Mesothelial cell of epicardium (in vitro differentiated cells): ENCODE measurements at places on chromosomes 4 and X.

DNA sequence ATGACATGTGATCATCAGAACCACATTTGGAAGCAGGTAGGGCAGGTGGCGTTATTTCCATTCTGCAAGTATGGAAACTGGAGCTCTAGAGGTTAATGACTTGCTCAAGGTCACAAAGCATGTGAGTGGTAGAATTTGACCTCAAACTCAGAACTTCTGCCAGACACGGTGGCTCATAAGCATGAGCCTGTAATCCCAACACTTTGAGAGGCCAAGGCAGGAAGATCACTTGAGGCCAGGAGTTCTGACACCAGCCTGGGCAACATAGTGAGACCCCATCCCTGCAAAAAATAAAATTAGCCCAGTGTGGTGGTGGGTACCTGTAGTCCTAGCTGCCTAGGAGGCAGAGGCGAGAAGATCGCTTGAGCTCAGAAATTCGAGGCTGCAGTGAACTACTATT lies 139.2 kb downstream of the PALLD start:
- no peak overlapping the region for H3K4me3 ChIP-seq
- H3K27ac ChIP-seq, result peak overlapping the region; percentile 71
- H3K4me1 ChIP-seq, result peaks cover 59% of the 10 kb centered on the region
- H3K36me3 ChIP-seq, result peaks cover 3% of the 10 kb centered on the region
- DNase-seq, result no peak
- H3K27me3 ChIP-seq, result no peaks in the 10 kb centered on the region

DNA sequence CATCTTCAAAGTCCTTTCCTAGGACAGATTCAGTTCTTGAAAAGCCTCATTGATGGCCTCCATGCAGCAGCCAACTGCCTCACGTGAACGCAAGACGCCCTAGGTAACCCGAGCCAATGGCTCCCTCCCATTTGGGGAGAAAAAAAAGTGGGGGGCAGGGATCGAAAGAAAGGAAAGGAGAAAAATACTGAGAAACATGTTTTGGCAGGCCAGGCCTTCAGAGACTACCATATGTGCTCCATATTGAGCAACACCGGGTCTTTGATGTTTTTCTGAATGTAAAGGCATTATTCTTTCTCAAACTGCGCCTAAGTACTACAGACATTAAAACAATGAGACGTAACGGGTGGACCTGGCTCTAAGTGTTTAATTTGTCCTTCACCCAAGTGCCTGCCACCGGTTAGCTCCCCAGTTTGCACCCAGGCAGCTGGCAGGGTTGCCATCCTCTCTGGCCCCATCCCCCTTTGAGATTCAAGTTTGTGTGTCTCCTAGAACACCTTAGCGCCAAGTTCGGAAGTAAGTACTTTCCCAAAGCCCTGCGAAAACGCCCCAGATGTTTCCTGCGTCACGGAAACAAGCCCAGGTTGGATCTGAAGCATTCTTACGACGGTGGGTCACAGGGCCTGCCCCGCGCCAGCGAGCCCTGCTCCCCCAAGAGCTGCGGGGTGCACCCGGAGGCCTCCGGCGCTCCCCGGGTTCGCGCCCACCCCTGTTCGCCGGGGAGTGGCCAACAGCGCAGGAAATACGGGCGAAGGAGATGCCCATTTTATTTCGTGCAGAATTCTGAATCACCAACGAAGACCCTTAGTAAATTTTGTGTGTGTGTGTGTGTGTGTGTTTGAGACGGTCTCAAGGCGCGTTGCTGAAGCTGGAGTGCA lies 30.1 kb downstream of the HAND2 start:
- peaks cover 16% of the 10 kb centered on the region for H3K27me3 ChIP-seq
- H3K4me3 ChIP-seq, result peak overlapping the region; percentile 35
- peaks cover 3% of the 10 kb centered on the region for H3K36me3 ChIP-seq
- peaks cover 21% of the 10 kb centered on the region for H3K4me1 ChIP-seq

GRCh38 chrX:31201503-31201902 lies 129.7 kb upstream of the FTHL17 start:
- H3K27ac ChIP-seq, result no peak overlapping the region
- H3K4me3 ChIP-seq, result no peak overlapping the region
- H3K36me3 ChIP-seq, result peaks cover 21% of the 10 kb centered on the region
- H3K27me3 ChIP-seq, result no peaks in the 10 kb centered on the region
- DNase-seq, result no peak

DNA sequence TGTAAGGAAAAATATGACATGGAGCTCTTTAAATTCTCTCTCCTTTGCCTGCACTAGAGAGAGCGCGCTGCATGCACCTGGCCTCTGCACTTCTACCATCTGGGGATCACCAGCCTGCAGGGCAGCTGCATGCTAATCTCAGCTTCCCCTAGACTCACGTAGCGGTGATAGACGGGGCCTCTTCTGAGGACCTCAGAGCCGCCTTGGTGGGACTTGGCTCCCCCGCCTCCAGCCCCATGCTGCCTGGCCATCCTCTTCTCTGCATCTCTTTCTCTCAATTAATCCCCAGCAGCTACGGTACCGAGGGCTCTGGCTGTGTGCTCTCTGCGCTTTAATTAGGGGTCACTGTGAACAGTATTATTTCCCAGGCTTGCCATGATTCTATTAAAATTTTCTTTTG lies 52.8 kb upstream of the PSAPL1 start:
- H3K36me3 ChIP-seq, result no peaks in the 10 kb centered on the region
- H3K4me1 ChIP-seq, result peaks cover 11% of the 10 kb centered on the region
- peaks cover 29% of the 10 kb centered on the region for H3K27me3 ChIP-seq
- H3K4me3 ChIP-seq, result no peak overlapping the region

DNA sequence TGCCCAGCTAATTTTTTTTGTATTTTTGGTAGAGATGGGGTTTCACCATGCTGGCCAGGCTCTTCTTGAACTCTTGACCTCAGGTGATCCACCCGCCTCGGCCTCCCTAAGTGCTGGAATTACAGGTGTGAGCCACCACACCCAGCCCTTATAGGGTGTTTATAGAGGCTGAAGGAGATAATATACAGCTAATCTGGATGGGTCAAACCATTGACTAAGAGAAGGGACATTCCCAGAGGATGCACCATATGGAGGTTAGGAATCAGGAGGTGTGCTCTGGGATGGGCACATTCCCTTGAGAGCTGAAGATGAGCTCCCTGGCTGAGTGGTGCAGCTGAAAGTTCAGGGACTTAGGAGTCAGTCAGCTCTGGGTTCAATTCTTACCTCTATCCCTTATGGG lies 68.3 kb upstream of the SHISA3 start:
- no peak overlapping the region for H3K27ac ChIP-seq
- peaks cover 5% of the 10 kb centered on the region for H3K4me1 ChIP-seq
- H3K27me3 ChIP-seq, result no peaks in the 10 kb centered on the region

- no peaks in the 10 kb centered on the region for H3K4me1 ChIP-seq
- no peaks in the 10 kb centered on the region for H3K36me3 ChIP-seq
- no peaks in the 10 kb centered on the region for H3K27me3 ChIP-seq
- H3K27ac ChIP-seq, result no peak overlapping the region
Observed at GRCh38 chrX:38937400-38937799, 136.1 kb downstream of the MID1IP1 start.

DNA sequence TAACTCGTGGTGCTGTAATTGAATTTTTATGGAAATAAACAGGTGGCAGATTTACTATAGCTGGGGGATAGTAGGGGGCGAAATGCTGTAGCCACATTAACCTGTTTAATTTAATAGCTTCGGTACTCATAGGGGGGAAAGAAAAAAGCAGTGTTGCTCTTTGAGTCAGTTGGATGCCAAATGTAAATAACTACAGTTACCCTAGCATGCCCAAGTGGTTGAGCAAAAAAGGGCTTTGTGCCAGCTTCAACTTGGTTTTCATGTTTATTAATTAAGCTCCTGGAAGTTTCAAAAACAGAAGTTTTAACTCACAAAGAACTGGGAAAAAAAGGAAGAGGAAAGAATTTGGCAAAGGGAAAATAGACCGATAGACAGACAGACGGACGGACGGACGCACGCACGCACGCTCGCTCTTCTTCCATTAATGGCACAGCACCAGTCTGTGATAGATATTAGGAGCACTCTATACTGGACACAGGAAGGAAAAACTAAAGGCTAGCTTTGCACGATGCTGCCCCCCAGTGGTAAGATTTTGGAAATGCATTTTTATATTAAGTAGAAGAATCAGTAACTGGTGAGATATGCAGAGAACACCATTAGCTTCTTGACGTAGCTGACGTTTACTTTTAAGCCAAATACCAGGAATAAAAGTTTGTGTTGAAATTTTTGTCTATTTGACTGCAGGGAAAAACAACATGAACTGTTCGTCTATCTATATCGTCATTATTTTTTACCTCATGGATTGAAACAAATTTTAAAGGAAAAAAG lies 151.8 kb downstream of the SLC7A11 start:
- H3K36me3 ChIP-seq, result no peaks in the 10 kb centered on the region
- peak overlapping the region; percentile 57 for H3K4me3 ChIP-seq
- peak; percentile 69 for DNase-seq
- no peak overlapping the region for H3K27ac ChIP-seq

GRCh38 chr4:6889101-6889735 lies 20.4 kb upstream of the TBC1D14 start:
- H3K4me3 ChIP-seq, result no peak overlapping the region
- H3K27ac ChIP-seq, result no peak overlapping the region
- no peak for DNase-seq
- peaks cover 4% of the 10 kb centered on the region for H3K36me3 ChIP-seq
- no peaks in the 10 kb centered on the region for H3K27me3 ChIP-seq

- H3K27me3 ChIP-seq, result no peaks in the 10 kb centered on the region
- peaks cover 26% of the 10 kb centered on the region for H3K4me1 ChIP-seq
- H3K4me3 ChIP-seq, result peak overlapping the region; percentile 94
- H3K27ac ChIP-seq, result peak overlapping the region; percentile 89
- no peak for DNase-seq
Observed at GRCh38 chr4:25161593-25161950, 1.3 kb upstream of the SEPSECS start.
